Activated CD4-positive, alpha-beta T cell treated with anti-CD3 and anti-CD28 coated beads, Interleukin-2, amount 50 U/mL, for 4 hours (primary cell): ENCODE measurements at places on chromosomes 5 and 9.

DNA sequence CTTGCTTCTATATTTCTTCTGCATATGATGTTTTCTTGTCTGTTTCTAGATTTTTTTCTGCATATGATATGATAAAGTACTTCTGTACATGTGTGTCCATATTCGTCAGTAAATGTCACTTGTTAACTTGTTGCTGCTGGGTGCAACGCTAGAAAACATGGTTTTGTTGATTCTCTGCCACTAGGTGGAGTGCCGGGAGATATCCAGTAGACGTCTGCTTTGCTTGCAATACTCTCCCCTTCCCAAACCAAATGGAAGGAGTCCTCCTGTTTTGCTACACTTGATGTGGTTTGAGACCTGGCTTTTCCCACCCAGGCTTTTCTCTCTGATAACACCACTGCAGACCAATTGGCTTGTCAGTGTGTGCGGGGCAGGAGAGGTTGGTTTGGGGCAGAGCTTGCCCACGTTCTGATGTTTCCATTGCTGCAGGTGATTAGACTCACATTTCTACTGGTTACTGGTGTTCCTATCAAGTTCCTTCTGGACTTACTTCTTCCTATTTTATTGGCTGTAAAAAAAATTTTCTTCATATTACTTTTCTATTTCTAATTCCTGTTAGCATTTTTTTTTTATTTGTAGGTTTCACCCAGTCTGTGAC lies 900.0 kb upstream of the CDH10 start:
- no peak for DNase-seq

DNA sequence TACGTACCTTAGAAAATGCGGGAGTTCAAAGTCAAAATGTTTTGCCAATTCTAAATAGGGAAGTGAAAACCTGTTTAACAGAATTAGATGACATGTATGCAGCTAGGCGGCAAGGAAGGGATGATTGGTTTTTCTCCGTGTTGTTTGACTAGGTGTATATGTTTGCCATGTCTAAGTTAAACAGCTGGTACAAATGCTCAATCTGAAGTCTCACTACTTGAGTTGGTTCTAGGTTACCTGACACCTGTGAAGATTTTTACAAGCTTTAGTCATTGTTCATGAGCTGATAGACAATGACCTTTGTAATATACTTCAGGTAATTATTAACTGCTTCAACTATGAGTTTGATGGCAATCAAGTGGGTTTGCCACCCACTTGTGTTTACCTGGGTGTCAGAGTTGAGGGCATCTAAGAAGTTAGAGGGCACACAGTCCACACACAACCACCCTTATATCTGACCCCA lies 74.3 kb downstream of the SLC44A1 start:
- no peak for DNase-seq

DNA sequence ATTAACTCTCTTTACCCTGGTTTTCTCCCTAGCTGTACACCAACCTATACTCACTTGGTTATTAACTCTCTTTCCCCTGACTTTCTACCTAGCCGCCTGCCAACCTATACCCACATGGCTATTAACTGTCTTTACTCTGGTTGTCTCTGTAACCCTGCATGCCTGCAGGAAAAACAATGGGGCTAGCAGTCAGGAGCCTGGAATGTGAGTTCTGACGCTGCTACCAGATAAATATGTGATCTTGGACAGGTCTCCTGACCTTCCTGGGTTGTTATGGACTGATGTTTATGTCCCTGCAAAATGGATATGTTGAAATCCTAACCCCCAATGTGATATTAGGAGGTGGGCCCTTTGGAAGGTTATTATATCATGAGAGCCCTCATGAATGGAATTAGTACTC lies 119.2 kb downstream of the SMARCA2 start:
- no peak for DNase-seq

DNA sequence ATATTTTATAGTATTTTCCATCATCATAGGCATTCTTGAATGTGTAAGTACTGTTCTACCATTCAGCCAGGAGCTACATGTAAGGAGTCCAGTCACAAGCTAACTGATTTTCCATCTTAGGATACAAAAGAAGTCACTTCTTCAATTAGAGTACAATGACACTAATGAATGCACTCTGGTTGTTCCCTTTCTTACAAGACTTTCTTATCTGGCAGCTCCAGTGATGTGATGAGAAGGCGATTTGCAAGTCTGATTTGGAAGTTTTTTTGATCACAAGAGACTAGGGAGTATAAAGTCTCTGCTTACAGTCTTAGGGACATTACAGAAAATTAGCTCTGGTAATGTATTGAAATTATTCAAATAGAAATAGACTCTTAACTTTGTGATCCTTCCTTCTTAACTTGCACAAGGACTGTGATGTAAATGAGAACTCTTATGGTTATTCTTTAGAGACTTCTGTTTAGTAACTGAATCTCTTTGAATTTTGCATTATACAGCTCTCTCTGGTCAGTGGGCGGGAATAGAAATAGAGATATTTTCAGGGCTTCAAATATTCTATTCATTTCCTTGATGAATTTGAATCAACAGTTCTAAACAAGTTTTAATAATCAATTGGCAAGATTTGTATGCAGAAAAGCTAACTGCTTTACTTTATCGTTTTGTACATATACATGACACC lies 130.4 kb upstream of the CDH6 start:
- no peak for DNase-seq

- no peak for DNase-seq
These were observed 209.7 kb upstream of the KLF4 start for GRCh38 chr9:107699231-107699630.

DNA sequence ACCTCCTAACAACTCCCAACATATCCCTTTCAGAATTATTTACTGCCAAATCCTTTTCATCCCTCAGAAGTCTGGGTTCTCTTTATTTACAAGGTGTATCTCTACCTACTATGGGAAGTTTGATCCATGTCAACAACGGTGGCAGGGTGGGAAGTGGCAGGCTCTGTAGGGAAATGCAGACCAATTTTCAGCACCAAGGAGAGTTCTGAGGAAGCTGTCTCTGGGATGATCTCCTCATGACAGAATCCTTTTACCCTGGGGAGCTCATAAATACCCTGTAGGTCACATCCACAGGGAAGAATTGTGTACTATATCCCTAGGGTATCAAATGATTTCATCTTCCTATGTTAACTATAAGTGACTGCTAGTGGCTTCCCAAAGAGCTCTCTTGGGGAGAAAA lies 107.8 kb upstream of the NEK6 start:
- DNase-seq: no peak

DNA sequence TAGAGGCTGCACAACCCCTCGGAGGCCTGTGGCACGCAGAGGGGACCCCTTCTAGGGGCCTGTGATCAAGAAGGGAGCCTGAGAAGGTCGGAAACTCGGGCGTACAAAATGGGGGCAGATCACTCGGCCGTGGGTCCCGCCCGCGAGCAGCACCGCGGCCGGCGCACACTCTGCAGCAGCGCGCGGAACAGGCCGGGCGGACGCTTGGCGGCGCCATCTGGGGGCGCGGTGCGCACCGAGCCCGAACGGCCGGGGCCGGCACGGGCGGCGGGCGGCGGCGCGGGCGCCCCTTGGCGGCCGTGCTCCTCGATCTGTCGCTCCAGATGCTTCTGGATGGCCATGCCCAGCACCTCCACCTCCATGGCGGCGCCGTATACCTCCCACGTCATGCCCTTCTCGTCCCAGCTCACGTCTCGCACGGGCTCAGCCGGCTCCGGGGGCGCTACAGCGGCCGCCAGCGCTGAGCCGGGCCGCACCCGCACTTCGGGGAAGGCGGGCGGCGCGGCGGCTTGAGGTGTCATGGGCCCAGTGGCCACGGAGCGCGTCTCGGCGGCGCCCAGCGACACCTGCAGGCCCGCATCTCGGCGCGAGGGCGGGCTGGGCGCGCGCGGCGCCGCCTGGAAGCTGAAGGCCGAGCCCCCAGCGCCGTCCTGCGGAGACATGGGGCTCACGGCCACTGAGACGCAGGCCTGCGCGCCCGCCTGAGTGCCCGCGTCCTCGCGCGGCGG lies 13.1 kb downstream of the GPRIN1 start:
- DNase-seq: peak; percentile 63

DNA sequence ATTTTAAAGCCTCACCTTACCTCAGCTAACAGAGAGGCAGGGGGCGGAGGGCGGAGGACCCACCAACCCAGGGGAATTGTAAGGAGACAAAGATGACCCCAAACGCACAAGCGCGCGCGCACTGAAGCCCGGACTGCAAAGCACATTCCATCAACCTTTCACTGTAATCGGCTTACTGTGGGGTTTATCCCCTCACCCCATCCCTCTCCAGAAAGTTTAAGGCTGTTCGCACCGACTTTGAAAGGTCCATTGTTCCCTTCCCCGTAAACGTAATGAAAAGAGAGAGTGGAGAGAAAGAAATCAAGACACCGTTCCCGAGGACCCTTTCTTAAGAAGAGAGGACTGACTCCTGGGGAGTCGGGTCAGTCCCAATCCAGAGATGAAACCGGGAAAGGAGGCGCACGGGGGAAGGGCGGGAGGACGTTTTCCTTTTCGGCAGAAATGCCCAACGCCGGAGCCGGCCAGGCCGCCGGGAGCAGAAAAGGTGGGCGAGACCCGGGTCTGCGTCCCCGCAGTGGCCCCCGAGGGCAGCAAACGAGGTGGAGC lies 464 bp downstream of the CEMIP2 start:
- no peak for DNase-seq

GRCh38 chr9:136538599-136539426 lies 7.0 kb downstream of the NOTCH1 start:
- peak; percentile 38 for DNase-seq

DNA sequence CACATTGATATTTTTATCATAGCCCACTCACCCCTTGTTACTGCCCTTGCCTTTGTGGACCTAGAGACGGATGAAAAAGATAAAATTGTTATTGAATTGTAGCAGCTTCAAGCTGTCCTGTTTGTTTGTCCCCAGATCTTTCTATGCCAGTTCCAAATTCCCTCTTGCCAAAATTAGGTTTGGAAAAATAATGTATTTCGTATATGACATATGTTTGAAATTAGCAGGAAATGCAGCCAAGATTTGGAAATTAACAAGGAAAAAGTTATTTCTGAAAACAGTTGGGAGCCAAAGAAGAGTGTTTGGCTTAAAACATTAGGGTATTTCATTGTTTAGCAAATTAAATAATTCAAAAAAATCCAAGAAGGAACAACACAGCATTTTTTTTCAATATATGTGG lies 33.5 kb downstream of the SPATA31D1 start:
- DNase-seq: no peak

DNA sequence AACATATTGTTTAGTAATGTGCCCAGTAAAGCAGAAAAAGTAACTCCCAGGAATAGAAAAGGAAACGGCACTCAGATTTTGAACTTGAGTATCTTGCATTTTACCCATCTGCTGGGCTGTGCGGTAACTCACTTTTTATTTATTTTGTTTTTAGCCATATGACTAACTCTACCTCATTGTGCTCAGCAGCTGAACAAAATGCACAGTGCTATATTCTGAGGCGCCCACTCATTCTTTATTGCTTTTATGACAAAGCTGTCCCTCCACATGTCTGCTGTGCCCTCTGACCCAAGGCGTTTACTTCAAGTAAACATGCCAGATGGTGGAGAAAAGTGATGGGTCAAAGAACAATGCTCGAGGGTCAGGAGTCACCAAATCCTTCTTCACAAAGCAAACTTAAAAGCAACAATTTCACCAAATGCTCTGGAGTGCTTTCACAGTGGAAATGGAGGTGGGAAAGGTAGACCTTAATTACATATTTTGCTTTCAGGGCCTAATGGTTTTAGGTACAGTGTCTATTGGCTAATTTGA lies 215.2 kb upstream of the ELAVL2 start:
- DNase-seq: no peak

GRCh38 chr5:55234121-55234700 lies 803 bp upstream of the CCNO start:
- DNase-seq: no peak

DNA sequence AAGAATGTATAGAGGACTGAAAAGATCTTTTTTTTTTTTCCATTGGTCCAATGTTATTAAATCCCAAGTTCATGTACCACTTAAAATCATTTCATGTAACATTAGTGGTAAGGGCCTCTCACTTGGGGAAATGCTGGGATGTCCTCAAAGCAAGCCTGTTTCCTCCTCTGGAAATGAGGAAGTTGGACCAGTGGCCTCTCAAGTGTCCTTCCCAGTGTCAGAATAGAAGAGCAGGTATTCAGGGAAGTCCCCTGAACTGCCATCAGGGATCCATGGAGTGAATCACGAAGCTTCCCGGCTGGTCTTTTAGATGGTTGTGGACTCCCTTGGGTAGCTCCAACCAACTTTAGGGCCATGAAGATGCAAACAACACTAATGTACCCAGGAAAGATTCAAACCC lies 55.2 kb upstream of the AFAP1L1 start:
- no peak for DNase-seq

DNA sequence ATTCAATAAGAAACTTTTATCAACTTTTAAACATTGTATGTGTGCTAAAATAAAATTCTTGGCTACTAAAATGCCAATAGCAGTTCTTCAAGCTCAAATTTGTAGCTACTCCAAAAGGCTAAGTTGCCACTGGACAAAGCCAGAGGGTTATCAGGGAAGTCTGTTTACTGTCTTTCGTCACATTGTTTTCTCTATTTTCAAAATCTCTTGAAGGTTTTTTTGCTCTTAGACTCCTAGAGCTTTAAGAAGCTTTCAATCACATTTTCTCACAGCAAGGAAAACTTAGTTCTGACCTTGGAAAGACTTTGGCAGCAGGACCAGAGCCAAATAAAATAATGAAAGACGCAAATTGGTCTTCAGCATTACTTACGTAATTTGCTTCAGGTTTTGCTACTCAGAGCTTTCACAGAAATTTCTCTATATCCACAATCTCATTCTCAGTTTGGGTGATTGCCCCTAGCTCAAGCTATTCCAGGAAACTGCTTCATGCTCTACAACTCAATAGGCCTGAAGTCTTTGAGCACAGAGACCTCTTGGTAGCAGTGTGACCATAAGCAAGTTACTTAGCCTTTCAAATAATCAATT lies 257.7 kb downstream of the GABRG2 start:
- DNase-seq: no peak

GRCh38 chr5:144481861-144482260 lies 311.2 kb downstream of the KCTD16 start:
- DNase-seq: no peak

DNA sequence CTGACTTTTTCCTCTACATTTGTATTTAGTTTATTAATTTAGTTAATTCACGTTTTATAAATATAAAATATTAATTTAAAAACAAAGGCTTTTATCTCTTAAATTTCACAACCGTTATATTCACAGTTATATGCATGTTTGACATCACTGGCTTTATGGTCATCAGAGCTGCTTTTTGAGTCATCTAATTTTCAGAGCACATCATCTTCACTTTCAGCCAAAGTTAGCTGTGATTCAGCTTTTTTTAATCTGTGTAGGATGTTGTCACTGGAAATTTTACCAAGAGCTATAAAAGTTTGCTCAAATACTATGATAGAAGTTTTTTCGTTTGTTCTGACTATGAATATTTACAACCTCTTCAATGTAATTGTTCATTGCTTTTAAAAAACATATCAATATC lies 12.4 kb downstream of the CDC37L1 start:
- no peak for DNase-seq
